ENCODE measurements at places on chromosomes 3 and 15. TPM values are rescaled to one million over a fixed set of nuclear protein-coding genes. Genes with fewer than 3 reads are reported as not detected.

DNA sequence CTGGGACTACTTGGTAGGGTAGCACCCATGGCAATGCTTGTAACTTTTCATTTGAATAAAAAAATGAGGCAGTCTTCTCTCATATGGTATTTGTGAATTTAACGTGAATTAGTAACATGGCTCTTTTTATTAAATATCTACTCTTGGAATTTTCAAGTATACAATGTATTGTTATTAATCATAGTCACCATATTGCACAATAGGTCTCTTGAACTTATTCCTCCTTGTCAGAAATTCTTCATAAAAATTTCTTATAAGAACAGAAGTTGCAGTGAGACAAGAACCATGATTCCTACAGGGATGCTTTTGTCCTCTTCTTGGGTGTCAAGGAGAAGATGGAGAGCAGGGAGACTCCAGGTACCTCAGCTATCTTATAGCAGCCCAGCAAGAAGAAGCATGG is 203.8 kb upstream of the FEZF2 start:
- no peak for DNase-seq

DNA sequence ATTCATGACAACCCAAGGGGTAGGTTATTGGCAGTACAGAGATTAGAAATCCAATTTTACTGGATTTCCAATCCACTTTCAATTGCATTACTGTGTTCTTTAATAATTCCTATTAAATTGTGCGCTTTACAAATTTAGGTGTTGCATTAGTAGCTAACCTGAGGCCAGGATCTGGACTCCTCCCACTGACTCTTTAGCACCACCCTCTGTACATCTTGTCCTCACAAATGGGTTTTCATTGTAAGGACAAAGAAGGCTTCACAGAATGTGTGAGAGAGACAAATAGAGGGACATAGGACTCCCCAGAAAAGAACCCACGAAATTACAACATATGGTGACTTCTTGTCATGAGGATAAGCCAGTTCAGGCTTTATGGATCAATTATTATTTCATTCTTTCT is 643.1 kb upstream of the NAALADL2 start:
- DNase-seq, result no peak

DNA sequence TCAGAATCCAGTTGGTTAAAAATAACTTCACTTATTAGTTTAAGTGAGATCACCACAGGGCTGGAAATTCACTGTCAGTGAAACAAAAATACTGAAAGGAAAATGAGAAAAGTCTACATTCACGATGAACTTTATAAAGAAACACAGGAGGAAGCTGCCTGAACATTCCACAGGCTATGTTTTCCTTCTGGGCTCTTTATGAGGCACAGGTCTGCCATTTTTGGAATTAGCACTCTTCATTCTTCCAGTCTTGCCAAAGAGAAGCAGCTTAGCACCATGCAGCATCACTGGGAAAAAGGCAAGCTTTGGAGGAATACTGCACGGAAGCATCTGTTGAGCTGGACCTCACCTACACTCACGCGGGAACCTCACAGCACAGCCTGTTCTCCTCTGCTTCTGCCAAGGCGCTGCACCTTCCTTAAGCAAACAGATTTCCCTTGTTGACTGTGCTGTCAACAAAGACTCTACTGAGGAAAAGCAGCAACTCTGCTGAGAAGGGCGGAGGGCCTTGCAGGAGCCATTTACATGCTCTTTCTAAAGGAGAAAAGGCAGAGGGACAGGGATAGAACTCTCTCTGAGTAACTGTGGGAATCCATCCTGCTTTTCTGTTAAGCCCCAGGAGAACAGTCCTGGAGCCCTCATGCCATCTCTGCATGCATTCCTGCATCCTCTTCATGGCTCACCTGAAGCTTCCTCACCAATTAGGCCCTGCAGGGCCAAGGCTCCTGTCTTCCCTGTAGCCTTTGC is 15.7 kb downstream of the SUSD5 start:
- DNase-seq, result no peak

- DNase-seq, result peak; percentile 97
These were observed 903 bp downstream of the SLC25A38 start for GRCh38 chr3:39383881-39384664.

GRCh38 chr3:127071597-127072001 is 88.7 kb downstream of the PLXNA1 start:
- DNase-seq, result no peak

Gene ARHGEF26
- total RNA-seq, result 58.8 TPM

Gene STRIT1
- not detected for total RNA-seq

GRCh38 chr3:10300087-10300486 is 7.3 kb upstream of the GHRL start:
- no peak for DNase-seq

Gene STARD9
- total RNA-seq, result 9.4 TPM

Gene SPSB4
- total RNA-seq, result 1.3 TPM

DNA sequence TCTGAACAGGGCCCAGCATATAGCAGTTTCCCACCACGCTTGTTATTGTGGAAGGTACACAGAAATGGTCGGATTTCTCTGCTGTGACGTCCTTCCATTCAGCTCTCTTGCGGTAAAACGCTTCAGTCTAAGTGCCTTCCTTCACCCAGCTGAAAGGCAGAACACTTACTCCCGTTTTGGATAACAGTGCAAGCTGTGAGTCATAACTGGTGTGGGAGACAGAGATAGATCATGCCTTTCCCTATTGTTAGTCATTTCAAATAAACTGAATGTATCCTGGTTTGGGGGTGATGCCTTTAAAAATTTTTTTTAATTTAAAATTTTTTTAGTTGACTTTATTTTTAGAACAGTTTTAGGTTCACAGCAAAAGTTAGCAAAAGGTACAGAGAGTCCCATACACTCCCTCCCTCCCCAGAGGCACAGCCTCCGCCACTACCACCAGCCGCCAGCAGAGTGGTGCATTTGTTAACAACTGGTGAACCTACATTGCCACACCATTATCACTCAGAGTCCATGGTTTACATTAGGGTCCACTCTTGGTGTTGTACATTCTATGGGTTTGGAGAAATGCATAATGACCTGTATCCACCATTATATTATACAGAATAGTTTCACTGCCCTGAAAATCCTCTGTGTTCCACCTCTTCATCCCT is 94.9 kb upstream of the NSMCE3 start:
- no peak for DNase-seq

DNA sequence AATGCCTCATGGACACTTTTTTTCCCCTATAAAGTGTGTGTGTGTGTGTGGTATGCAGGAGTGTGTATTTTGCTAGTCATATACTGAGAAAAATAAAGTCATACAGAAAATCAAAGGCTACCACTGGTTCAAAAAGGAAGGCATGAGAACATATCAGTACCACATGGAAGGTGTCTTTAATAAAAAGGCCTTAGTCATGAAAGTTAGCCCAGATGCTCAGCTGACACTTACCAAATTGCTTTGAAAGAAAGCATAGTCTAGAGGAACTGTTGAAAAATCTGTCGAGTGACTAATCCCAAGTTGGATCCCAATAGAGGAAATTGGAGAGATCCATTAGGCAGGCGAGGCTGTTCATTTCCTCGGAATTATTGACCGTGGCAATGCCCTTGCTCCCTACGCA is 432.9 kb upstream of the CFAP20DC start:
- no peak for DNase-seq

GRCh38 chr15:48929661-48930060 is 34.1 kb downstream of the SHC4 start:
- DNase-seq, result no peak

- DNase-seq, result no peak
These were observed 10.7 kb downstream of the ITGB5 start for GRCh38 chr3:124876401-124876878.

DNA sequence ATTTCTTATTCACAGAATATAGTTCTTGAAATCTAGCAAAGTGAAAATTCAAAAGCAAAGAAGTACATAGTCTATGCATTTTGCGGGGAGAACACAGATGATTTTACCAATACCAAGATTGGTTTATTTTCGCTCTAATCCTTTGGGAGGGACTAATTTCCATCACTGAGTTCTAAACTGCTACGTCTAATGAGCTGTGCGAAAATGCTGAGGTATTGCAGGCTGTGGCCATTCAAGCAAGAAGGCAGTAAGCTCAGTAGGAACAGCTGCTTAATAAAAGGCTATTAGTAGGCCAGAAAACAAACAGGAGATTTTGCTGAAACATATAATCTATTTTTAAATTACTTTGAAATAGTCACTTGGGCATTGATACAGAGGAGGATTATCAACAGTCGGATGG is 379.0 kb downstream of the CNTN4 start:
- no peak for DNase-seq

DNA sequence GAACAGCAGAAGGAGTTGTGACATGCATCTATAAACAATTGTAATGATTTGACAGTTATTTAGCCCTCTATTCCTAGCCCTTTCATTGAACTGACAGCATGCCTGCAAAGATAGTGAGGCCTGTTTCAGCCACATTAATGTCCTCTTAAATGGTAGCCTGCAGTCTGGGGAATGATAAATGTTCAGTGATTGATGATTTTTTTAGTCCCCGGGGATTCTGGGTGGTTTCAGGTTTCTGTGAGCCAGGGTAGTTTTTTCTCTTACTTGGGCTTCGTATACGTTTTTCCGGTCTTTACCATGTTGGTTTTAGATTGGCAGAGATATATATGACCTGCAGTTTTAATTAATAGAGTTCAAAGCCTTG is 172.0 kb downstream of the TCF12 start:
- no peak for DNase-seq

Gene MESP1
- total RNA-seq, result 3.0 TPM

DNA sequence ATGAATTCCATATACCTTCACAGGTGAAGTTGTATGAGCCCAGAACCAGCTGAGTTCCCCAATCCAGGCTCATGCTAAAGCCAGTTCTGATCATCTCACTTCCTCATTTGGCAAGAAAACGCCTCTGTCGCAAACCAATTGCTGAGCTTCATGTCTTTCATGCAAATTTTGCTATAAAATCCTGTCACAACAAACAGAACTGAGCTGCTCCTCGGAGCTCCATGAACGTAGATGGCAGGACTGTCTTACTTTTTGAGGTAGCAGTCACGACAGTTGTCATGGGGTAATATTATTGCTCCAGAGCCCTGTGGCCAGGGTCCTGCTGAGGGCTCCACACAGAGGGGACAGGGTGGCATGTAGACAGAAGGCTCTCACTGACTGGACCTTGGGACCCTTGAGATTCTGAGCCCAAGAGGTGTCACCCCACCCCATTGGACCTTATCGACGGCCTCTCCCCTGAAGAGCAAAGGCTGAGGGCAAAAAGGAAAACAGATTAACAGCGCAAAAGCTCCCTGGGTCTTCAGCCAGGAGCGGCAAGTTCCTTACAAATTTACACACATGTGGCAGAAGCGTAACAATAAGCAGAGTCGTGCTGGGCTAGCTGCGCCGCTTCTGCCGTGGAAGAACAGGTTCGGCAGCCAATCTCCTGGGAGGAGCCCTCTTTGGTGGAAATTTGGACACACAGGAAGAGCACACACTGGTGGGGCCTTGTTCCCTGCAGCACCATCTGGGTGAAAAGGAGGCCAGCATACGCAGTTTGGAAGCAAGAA is 249.2 kb downstream of the OPA1 start:
- DNase-seq, result no peak

Gene HIGD2B
- total RNA-seq, result not detected

GRCh38 chr3:116230431-116231020 is 214.8 kb downstream of the LSAMP start:
- DNase-seq, result no peak

DNA sequence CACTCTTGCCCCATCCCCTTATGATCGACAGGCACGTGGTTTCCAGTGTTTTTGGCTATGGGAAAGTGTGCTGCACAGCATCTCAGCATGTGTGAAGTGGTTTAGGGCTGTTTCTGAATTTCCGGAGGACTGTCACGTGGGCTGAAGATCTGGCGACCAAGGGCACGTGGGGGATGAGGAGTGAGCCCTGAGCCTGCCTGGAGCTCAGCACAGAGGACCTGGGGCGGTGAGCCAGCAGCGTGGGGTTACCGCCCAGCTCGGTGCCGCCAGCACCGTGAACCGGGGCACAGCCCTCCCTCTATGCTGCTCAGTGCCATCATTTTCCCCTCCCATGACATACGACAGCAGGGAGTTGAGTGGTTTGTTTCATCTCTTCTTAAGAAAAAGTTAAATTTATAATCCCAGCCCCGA is 150.2 kb downstream of the DNAJB8 start:
- no peak for DNase-seq

DNA sequence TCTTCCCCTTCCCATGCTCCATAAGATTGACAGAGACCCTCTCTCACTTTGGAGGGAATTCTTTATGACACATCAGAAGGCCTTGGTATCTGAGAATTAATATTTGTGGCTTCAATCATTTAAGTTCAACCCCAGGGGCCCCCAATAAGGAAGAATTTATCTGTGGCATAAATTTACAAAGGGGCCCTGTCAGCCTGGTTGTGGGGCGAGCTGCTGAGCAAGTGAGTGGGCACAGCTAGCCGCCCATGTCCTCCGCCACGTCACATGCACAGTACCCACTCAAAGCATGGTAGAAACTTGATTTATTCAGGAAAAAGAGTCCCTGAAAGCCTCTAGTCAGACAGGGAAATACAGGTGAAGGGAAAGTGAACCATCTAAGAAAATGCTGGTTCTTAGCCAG is 13.3 kb downstream of the PLXNB1 start:
- no peak for DNase-seq

Gene KCNMB3
- total RNA-seq, result 2.0 TPM

DNA sequence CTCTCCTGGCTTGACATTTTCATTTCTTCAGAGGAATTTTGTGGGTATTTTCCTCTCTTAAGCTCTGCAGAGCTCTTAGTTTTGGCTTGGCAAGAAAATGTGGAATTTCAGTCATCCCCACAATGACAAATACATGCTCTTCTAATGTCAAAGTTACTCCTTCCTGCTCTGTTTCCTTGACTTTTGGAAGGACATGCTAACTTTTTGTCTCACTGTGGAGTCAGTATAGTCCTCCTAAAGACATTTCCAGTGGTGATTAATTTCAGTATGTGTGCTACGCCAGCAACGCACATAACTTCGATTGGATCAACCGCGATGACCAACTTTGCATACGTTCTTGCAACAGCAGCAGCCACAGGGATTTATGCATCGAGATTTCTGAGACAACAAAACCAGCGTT is 13.3 kb downstream of the EBLN2 start:
- no peak for DNase-seq

Measured in left lung (tissue), 14 donors.